GM13976 (cell line): ENCODE measurements at places on chromosomes 3 and 15.

DNA sequence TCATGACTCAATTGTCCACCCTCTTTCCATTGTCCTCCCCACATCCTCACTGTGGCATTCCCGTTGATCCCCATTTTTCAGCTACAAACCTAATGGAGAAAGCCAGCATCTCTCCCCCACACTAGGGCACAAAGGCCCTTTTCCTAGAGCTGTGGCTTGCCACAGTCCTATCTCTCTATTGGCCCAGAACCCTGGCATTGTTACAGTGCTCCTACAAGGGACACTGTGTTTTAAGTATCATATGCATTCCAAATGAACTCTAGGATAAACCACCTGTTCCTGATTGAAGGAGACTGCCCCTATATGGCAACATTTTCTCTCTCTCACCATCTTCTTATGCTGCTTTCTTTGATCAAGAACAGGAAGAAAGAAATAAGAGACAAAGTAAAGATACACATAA is 69.4 kb upstream of the SKOR1 start:
- DNase-seq, result no peak

- no peak for DNase-seq
Measured at GRCh38 chr3:127614928-127615589, 13.9 kb upstream of the PODXL2 start.

- no peak for DNase-seq
Measured at GRCh38 chr15:61736790-61737189, 323.5 kb downstream of the VPS13C start.

- no peak for DNase-seq
Measured at GRCh38 chr3:31241533-31241932, 291.2 kb upstream of the STT3B start.
